ENCODE measurements at places on chromosomes 6 and 20.

DNA sequence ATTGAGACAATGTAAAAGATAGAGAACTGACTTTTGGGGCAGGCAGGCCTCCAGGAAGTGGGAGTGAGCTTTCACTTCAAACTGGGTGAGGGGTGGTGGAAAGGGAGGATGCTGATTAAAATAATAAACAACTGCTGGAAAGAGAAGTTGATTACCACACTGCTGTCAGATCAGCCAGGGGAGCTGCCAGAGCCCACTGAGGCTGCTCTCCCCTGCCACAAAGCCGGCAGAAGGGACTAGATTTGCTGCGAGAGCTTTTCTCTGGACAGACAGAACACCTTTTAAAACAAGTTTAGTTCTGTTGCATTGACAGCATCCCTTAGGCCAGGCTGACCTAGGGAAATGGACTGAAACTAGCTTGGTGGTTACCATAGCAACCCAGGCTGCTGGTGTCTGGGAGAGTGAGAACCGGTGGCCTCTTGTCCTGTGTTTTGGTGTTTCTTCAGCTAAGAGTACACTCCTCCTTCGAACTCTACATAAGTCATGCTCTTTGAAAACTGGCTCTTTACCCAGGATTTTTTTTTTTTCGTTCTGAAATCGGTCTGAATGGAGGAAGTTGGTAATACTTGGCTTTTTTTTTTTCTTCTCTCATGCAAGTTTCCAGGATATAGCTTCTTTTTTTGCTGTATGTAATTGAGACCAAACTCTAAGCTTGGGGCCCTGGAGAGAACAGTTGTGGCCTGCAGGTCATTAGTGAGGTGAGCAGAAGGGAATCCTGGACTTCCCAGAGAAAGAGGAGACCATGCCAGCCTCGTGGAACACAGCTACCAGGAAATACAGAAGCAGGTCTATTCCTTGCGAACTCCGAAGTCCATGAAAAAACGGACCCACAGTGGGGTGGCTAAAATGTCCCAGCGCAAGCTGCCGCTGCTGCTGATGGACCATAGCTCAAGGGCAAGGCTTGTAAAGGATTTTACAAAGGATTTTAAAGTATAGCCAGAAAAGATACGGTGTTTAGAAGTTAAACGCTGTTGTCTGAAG, 374.4 kb downstream of the UTRN start:
- no peak for DNase-seq

- DNase-seq = no peak
These were observed 10.3 kb downstream of the KHDC1 start for GRCh38 chr6:73252703-73253102.

- DNase-seq = no peak
These were observed 1289.1 kb upstream of the ADGRB3 start for GRCh38 chr6:67345946-67346345.

DNA sequence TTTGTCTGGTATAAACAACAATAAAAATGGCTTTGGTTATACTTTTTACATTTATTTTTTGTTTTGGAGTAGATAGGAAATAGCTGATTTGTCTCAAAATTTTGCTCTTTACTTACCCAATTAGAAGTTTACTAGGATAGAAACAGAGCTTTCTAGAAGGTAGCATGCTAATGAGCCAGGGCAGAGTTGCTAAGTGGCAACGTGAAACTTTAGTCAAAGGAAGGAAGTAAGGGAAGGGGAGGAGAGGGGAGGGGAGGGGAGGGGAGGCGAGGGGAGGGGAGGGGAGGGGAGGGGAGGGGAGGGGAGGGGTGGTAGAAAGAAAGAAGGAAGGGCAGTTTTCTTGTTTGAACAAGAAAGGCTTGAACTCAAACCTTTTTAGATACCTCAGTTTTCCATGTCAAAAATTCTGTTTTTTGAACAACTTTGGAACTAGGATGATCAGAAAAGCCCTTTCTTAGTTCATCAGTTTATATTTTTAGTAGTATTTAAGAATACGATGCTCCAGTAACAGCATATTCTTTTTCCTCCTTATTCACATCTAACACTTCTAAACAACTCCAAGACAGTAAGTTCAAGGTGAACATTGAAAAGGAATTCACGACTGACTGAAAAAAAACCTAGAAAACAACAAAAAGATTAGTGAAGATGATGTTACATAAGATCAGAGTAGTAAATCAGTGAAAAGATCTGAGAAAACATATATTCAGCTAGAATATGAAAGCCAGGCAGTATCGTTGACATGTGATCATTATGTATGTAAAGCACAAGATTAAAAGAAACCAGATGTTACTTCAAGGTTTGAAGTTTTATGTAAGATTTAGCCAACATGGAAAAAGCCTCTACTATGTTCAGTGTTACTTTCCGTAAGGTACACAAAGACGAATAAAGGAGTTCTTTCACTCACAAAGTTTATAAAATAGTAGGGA, 263.4 kb downstream of the ARHGAP18 start:
- DNase-seq = no peak

- no peak for DNase-seq
These were observed 201.5 kb upstream of the ZNF217 start for GRCh38 chr20:53795170-53795569.

DNA sequence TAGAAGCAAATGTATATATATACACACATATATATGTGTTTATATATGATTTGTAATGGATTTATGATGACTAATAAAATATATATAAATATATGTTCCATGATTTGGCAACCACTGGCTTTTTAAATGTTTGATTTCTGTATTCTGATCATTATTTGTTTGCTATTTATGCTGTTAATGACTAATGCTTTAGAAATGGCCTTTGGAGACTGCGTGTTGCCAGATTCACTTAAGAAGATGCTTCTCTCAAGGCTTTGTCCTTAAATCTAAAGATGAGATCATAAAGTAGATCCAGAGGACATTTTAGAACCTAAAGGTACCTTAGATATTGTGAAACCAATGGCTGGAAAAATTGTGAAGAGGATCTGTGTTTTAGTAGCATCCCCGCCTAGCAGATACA, 116.0 kb upstream of the SUPT3H start:
- no peak for DNase-seq

DNA sequence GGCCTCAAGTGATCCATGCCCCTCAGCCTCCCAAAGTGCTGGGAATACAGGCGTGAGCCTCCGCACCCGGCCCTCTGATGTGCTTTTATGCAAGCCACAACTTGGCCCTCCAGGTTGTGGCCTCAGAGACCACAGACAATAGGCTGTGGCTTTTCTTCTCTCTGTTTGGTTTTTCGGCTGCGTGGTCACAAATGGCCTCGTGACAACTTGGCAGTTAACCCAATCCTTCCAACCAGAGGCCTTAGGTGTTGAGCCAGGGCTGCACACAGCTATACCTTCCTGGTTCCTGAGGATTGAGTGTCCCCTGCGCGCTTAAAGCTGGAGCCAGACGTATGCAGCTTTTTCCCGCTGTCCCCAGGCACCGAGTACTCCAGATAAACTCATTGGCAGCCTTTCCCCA, 6.3 kb upstream of the TGM3 start:
- no peak for DNase-seq

DNA sequence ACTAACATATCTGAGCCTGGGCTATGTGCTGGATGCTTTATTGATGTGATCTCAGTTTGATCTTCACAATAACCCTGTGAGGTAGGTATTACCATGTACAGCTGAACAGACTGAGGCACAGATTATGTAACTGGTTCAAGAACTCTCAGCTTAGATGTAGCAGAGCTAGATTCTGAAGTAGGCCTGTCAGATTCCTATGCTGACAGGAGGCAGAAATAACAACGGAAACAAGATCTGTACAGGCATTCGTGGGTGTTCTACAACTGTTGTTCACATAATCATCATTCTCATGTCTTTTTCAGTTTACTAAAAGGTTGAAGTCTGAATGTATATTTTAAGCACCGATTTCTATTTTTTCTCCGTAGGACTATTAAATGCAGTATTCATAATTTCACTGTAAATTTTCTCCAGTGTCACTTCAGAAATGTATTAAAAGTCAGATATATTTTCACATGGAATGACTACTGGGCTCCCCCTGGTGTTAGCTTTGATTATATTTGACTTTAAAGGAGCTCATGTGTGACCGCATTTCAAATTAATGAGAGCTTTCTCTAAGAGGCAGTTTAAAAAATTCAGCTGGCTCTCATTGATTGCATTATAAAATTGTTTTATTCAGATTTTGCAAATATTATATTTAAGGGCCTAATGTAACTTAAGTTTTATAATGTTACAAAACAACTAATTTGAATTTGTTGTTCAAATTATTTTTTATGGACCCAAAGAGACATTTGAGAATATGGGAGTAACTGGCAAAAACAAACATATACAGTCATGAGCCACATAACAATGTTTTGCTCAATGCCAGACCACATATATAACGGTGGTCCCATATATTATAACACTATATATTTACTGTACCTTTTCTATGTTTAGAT, 36.4 kb upstream of the SLC17A4 start:
- no peak for DNase-seq

- no peak for DNase-seq
These were observed 10.2 kb upstream of the RCAN2 start for GRCh38 chr6:46501136-46502089.

DNA sequence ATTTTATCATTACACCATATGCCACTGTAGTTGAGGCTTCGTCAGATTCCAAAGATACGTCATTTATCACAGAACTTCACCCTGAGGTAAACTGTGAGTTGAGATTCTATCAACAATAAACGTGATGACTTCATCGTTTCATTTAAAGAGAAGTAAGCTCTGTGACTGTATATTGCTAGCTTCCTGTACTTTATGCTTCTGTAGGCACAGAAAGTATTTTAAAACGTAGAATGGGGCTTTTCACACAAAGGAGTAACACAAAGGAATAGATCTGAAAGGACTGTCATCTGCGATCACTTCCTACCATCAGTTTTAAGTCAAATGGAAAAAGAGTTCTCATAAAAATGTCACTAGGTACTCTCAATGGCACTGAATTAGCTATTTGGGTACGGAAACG, 234.4 kb upstream of the MCHR2 start:
- no peak for DNase-seq

DNA sequence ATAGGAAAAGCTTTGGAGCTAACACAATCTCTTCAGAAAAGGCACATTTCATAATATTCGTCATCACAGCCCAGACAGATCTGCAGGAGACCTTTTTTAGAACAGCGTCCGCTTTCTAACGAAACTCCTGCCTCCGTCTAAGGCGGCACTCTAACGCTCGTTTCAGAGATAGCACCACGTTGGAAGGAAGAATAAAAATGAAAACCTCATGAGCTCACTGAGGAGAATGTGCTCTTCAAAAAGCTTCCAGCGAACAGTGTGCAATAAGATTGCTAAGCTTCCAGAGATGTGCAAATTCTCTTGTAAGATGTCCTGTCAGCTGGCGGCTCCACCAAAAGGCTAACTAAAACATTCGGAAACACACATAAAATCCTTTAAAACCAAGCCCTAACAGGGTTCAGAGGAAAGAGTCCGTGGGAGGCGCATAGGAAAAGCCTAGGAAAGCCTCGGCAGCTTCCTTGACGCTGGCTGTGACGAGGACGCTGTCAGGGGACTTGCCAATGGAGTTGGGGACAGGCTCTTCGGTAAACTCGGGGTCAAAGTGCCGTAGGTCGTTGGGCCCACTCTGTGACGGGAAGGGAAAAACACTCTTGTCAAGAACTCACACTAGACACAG, 117.6 kb upstream of the SLC2A12 start:
- no peak for DNase-seq

GRCh38 chr6:26532699-26533531, 5.3 kb upstream of the HMGN4 start:
- DNase-seq = peak; percentile 88

DNA sequence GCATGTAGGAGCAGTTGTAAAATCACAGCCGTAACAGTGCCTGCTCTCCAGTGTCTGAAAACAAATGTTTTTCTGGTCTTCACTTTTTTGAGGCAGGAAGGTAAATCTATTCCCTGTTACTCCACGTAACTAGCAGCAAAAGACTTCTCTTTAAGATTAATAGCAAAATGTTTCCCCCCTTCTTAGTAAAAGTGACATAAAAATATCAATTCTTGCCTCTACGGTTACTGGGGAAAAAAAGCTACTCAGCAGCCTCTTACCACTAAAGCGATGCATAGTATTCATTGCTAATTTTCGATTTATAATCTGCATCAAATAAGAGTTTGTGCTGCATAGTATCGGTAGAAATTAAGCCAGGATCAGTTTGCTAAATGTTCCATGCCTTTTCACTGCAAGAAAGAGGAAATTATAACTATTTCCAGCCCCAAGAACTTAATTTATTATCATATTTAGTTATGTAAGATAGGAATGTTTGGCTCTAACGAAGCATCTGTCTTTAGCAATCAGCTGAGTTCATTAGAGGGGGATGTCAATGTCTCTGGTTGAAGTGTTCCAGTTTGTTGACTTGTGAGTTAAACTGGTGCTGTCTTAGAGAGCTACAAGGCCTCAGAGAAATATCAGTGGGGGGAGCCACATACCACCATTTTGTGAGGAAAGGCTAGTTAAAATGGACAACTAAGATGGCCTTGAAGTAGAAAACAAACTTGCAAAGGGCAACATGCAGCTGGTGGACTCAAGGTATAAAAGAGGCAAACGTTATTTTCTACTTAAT, 617 bp upstream of the TSPYL1 start:
- DNase-seq = no peak

- no peak for DNase-seq
These were observed 105.1 kb downstream of the PHF3 start for GRCh38 chr6:63740709-63741108.

DNA sequence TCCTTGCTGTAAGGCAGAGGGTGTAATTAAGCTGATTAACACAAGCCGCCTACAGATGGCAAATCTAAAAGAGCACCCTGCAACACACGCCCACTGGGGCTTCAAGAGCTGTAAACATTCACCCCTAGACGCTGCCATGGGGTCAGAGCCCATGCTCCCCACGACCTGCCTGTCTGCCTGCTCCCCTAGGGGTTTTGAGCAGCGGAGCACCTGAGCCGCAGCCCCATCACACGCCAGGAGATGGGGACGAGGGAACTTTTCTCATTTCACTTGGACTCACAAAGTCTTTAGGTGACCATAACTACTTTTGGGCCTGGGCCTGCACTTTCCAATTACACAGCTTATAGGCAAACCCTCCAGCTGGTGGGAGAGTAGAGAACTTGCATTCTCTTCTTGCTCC, 99.0 kb upstream of the SOX4 start:
- no peak for DNase-seq

GRCh38 chr20:43717616-43717995, 9.2 kb downstream of the GTSF1L start:
- no peak for DNase-seq

DNA sequence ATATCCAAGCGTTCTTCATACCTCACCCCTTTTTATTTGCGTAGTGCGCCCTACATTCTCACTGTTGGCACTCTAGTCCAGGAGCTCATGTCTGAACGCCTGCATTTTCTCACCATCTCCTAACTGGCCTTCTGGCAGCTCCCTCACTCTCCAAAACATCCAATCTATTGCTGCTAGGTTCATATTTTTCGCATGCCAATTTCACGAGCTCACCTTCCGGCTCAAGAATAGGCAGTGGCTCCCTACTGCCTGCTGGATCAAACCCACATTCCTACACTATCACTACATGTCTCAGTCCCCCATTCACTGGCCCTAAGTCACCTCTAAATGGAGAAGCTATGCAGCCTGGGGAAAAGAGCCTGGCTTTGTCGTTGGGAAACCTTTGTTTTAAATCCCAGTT, 115.0 kb downstream of the IPCEF1 start:
- DNase-seq = no peak

GRCh38 chr6:19664878-19665612, 172.1 kb upstream of the ID4 start:
- no peak for DNase-seq

- no peak for DNase-seq
These were observed 158.3 kb upstream of the JAG1 start for GRCh38 chr20:10832141-10832540.

All from activated naive CD4-positive, alpha-beta T cell treated with anti-CD3 and anti-CD28 coated beads, Interleukin-2, amount 50 U/mL, for 16 hours (primary cell).